CD4-positive, CD25-positive, alpha-beta regulatory T cell (primary cell): ENCODE measurements at places on chromosomes 4 and X. TPM values are rescaled to one million over a fixed set of nuclear protein-coding genes. Genes with fewer than 3 reads are reported as not detected.

SYP gene
- total RNA-seq: 1.3 TPM

DOK7 gene
- not detected for total RNA-seq

RHOXF2 gene
- not detected for total RNA-seq

PNMA6E gene
- total RNA-seq: not detected

SMAD1 gene
- total RNA-seq: 3.7 TPM

EGF gene
- 2.1 TPM for total RNA-seq
